ENCODE measurements at places on chromosomes 6 and 20.

DNA sequence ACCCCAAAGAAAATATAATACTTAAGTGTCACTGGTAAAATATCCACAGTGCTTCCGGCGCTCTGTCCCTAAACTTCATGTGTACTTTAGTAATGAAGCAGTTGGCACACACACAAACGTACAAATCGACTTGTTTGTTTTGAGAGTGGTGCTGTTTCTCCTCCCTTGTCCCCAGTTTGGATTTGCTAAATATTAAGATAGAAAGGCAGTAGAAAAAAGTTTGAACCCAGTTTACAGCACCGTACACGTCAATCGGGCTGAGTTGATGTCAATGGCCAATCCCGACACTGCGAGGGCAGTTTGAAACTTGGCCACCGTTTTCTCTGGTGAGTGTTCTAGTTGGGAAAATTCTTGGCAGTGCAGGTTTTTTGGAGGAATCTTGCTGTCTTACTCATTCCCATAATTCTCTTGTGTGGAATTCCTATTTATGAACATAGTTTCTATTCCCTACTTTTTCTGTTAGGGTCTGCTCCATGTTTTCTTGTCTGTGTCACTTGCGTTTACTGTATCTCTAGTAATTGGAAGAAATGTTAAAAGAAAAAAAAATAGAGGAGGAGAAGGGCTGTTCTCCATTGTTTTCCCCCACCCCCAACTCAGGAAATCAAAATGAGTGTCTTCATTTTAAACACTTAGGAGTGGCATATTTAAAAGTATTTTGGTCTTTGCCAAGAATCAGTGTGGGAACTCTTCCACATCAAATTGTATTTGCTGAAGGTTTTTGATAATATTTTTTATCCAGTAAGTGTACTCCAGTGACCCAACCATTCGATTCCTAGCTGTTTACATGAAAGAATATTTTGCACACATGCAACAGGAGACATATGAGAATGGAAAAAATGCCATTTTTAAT is 72.3 kb downstream of the OR2B2 start:
- DNase-seq, result peak; percentile 61

- no peak for DNase-seq
Measured at GRCh38 chr6:125899726-125900182, 56.8 kb upstream of the HINT3 start.

DNA sequence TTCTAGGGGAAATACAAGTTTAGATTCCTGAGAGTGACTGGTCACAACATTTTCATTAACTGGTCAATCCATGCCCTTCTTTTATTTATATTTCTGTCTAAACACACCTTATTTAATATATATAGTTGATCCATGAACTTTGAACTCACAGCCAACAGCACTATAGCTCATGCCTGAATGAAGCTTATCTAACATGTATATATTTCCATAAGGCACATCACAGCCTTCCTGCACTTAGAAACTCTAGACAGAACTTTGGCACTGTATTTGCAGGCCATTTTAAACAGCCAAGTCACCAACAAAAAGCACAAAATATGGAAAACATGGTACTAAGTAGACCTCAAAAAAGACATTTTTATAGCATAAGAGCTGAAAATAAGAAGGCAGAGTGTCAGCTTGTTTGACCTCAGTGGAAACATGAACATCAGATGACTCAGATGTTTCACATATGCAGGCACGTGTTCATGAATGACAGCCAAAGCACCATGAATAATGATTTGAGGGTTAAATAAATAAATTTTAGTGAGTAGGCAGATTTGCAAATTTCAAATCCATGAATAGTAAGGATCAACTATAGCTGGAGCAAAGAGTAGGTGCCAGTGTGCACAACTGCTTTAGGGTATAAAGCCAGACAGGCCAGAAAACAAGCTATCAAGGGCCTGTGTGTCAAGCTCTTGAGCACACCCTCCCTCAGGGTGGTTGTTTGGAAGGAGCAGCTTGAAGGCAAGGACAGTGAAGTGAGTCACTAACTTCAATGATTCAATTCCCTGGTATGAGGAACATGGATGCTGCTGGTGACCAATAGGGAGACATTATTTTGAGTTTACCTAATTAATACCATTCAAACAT is 88.9 kb upstream of the NT5E start:
- peak; percentile 88 for DNase-seq

DNA sequence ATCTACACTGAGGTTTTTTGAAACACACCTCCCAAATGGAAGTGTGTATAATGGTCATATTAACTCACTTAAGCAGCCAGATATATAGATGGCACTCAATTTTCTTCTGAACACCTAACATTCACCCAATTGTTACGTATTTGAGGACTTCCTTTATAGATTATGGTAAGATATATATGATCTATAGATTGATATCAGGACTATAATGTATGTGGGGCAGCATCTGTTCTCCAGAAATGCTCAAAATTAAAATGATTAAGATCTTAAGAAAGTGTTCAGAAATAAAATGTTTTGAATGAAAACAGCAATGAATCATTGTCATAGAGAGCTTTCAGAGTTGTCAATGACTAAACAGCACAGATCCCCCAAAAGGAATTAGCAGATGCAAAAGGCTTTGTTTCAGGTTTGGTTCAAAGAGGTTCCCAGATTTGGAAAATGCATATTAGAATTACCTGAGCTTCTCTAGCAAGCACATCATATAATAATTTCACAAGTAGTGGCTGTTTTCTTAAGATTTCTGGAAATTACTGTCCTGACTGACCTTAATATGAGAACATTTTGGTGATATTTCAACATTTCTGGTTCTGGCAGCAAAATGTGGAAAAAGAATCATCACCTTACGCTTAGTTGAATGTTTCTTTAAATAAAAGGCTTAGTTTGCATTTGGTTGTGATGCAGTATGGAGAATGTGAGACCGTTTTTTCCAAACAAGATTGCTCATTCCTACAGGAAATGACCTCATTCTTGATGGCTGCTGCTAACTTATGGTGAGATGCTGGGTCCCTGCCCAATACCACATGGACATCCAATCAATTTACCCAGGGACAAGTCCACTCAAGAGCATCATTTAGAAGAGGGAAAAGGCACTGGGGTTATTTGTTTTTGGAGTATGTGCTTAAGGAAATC is 31.5 kb downstream of the TRAF3IP2 start:
- peak; percentile 57 for DNase-seq

- peak; percentile 63 for DNase-seq
Measured at GRCh38 chr6:100493206-100493888, 28.6 kb upstream of the SIM1 start.

GRCh38 chr6:52305948-52306767 is 21.6 kb upstream of the MCM3 start:
- DNase-seq, result no peak

DNA sequence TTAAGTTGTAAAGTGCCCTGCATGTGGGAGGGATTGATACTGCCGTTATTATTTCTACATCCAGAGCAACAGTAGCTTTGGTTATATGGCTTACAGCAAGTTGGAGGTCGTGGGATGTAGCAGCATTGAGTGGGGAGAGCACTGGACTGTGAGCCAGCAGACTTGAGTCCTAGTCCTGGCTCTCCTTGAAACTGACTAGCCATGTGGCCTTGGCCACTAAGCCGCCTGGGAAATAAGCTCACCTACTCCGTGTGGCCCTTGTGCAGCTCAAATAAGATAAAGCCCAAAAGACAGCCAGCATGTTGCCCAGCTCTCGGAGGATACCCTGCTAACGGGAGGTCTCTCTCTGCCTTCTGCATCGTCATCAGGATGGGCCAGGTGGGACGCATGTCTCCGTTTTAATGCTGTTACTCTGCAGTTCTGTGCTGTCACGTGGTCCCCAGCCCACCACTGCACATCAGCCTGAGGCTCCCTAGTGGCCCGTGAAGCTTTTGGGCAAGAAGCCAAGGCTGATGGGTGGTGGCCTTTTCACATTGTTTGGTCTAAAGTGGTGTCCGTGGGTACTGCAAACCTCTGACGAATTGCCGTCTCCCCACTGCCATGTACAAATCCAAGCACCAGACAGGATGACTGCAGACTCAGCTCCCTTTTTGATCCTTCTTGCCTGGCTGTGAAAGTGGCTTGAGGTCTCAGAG is 7.9 kb downstream of the EPB41L1 start:
- no peak for DNase-seq

GRCh38 chr20:9068233-9068801 is 570 bp upstream of the PLCB4 start:
- DNase-seq, result peak; percentile 28

DNA sequence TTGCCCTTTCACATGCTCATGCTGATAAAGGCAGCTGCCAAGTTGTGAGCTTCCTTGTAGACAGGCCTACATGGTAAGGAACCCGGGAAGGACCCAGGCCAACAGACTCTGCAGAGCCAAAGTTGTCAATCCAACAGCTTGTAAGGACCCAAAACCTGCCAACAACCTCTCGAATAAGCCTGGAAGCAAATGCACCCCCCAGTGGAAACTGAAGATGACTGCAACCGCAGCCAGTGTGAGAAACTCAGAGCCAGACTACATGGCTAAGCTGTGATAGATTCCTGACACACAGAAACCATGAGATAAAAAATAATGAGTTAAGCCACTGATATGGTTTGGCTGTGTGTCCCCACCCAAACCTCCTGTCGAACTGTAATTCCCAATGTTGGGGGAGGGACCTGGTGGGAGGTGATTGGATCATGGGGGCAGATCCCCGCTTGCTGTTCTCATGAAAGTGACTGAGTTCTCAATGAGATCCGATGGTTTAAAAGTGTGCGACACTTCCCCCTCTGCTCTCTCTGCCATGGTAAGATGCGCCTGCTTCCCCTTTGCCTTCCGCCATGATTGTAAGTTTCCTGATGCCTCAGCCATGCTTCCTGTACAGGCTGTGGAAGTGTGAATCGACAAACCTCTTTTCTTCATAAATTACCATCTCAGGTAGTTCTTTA is 18.8 kb upstream of the CLPSL2 start:
- no peak for DNase-seq

DNA sequence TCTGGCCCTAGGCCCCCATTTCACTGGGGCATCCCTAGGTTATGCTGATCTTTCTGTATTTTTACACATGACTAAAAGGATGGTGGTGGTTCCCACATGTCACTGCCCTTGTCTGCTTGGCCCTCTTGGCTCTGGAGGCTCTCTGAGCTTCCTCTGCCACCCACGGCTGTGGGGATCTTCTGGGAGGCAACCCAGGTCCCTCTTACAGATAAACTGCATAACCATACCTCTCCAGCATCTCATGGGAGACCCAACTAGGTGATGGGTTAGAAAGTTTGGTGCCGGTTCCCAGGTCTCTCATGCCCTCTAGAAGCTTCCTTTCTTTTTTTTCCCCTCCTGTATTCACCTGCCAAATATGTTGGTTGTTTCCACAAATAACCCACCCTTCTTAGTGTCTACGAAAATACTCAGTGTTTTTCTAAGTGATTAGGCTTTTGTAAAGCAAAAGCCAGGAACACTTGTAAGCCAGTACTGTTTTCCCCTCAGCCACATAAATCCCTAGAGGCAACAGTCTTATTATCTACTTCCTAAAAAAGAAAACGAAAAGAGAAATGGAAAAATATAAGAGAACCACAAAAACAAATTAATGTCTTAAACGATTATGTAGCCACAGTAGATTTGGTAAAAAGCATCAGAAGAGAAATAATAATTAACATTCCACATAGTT is 71.7 kb upstream of the SMLR1 start:
- DNase-seq, result no peak

DNA sequence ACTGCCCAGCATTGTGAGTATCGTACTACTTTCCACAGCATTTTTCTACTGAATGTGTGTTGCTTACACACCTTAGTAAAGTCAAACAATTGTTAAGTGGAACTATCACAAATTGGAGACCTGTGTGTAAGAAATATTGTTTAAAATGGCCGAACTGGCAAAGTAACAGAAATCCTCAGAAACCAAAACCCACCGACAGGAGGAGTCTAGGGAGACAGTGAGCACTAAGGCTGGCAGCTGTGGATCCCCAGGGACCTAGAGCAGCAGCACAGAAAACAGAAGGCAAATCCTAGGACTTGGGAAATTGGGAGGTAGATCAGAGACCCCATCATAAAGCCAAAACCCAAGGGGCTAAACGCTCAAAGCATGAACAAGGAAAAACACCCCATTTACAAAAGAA is 69.9 kb downstream of the SESN1 start:
- DNase-seq, result no peak

DNA sequence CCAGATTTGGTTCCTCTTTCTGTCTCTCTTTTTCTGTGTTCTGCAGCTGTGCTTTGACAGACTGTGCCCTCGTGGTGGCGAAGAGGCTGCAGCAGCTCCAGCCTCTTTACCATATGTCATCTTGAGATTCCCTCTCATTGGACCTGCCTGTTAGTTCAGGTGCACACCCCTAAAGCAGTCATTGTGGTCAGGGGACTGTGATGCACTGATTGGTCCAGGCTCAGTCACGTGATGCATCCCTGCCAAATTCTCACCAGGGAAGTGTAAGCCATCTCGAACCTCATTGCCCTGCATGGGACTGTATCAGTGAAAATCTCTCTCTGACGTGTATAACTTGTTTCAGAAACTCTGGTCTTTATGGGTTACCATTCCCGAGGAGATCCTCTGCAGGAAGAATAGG is 160.3 kb downstream of the EYA2 start:
- peak; percentile 60 for DNase-seq

GRCh38 chr6:143556529-143556928 is 45.0 kb upstream of the FUCA2 start:
- DNase-seq, result no peak

DNA sequence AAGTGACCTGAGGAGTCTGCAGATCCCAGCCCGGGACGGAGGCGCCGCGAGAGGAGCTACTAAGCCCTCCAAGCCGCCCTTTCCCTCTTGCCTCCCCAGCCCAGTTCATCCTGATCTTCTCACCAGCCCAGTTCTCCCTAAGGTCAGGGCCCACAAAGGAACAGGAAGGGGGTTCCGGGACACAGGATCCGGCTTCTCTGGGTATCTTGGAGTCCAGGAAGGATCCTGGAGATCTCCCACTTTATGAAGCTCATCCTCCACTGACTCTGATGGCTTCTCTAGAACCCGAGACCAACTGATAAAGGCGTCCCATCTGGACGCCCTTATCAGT is 36.9 kb upstream of the HLA-C start:
- no peak for DNase-seq

DNA sequence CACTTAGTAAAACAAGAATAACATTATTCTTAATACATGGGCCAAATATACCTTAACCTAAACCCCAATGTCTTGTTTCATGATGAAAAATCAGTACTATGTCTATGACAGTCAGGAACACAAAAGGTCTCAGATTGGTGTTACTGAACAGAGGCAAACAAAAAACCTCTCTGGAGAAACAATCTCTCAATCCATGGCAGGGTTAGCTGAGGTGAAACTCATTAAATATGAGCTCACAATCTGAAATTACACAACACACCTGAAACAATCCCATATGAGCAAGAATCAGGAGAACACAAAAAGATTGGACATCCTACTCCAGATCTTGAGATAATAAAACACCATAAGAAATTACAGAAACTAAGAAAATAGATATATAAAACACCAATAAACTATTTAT is 6.5 kb upstream of the SLC17A4 start:
- DNase-seq, result no peak

GRCh38 chr6:106740287-106740686 is 110.9 kb downstream of the QRSL1 start:
- DNase-seq, result no peak

- no peak for DNase-seq
Measured at GRCh38 chr6:157724138-157724820, 98.8 kb upstream of the SNX9 start.

- no peak for DNase-seq
Measured at GRCh38 chr6:112649853-112650252, 302.7 kb downstream of the RFPL4B start.

- DNase-seq, result peak; percentile 43
Measured at GRCh38 chr20:36728986-36729385, 16.9 kb downstream of the NDRG3 start.

- no peak for DNase-seq
Measured at GRCh38 chr6:113634352-113635163, 222.6 kb upstream of the MARCKS start.

All from RWPE1 (cell line).